ENCODE measurements at places on chromosomes 13 and 19. TPM values are rescaled to one million over a fixed set of nuclear protein-coding genes. Genes with fewer than 3 reads are reported as not detected.

GRCh38 chr13:45446181-45446580, 18.6 kb upstream of the COG3 start:
- DNase-seq, result no peak

- no peak for DNase-seq
Observed at GRCh38 chr13:46313024-46313423, 74.0 kb downstream of the RUBCNL start.

DNA sequence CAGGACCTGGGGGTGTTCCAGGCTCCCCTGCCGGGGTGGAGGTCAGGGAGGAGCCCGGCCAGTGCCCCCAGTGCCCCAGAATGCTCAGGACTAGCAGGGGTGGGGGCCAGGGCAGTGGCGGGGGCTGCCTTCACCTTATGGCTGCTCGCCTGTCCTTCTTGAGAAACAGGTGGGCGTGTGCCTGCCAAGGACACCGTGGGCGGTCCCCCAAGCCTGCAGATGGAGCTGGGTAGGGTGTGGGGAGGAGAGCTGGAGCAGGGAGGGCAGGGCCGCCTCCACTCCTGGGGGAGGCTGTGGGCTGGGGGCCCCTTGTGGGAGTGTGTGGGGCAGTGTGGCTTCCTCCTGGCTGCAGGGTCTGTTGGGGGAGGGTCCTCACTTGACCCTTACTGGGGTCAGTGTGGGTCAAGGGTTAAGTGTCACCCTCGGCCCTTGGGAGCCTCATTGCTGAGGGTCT, 160.1 kb downstream of the KDM4B start:
- peak; percentile 79 for DNase-seq

SYNGR4 gene
- not detected for total RNA-seq

CGB5 gene
- total RNA-seq, result not detected

PRODH2 gene
- total RNA-seq, result not detected

- DNase-seq, result peak; percentile 63
Observed at GRCh38 chr19:13691569-13692435, 72.5 kb upstream of the MRI1 start.

GRCh38 chr13:52737965-52738364, 1.7 kb downstream of the CNMD start:
- no peak for DNase-seq

- DNase-seq, result no peak
Observed at GRCh38 chr13:113592571-113592970, 8.0 kb downstream of the TFDP1 start.

DNA sequence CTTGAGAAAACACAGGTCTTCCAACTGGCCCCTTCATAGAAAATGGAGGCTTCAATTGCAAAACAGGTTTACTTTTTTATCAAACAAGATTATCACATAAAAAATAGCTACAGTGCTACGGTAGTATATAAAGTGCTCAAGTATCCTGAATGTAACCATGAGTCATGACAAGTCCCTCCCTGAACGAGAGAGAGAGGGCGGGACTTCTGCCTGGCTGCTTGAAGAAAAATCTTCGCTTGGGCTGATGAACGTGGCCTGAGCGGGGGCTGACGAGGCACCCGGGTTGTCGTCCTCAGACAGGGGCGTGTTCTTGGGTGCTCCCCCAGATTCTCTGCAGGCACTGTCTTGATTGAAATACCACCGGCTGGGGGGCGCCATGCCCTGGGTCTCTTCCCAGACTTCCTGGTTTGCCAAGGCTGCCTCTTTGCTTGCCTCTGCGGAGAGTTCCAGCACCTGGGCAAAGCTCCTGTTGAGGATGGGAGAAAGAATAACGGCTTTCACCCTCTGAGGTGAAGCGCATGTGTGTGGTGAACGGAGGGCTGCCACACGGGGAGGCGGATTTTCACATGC, 23.2 kb upstream of the CPAMD8 start:
- DNase-seq, result no peak

- DNase-seq, result no peak
Observed at GRCh38 chr19:7746903-7747884, at the start of gene CD209. Gene CD209, minus strand, starts transcription at chr19:7747534. Its CDS starts 23 bp downstream, at chr19:7747511.

DNA sequence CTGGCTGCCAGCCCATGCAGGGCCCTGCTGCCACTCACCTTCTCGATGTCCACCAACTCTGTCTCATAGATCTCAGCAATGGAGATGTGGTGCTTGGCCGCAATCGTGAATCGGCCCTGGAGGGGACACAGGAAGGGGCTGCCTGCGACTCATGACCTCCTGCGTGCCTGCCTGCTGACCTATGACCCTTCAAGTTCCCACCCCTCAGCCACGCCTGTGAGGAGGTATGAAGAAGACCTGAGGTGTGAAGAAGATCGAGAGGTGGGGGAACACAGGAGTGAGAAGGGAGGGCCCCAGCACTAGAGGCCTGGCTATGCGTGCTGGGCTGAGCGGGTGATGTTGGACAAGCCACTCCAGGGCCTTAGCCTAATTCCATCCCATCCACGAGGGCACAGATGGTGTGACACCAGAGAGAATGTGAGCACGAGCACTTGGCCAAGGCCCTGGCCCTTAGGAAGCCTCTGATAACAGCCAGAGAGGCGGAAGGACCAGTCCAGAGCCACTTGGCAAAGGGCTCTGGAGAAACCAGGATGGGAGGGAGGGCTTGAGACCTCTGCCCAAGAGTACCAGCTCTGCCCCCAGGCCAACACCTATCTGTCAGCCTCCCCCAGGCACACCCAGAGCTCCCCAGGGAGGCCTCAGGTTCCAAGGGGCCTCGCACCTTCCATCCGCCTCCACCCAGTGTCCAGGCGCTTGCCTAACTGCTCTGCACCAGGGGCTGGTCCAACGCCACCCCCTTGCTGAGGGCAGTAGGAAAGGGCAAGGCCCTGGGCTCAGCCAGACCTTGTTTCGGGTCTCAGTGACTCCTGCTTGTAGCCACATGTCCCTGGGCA, 9.6 kb upstream of the KPTN start:
- peak; percentile 97 for DNase-seq

- DNase-seq, result no peak
Observed at GRCh38 chr13:93420206-93420605, 193.6 kb downstream of the GPC6 start.

ZNF749 gene
- 16.3 TPM for total RNA-seq

- DNase-seq, result no peak
Observed at GRCh38 chr13:94978516-94978915, 266.2 kb upstream of the SOX21 start.

DNA sequence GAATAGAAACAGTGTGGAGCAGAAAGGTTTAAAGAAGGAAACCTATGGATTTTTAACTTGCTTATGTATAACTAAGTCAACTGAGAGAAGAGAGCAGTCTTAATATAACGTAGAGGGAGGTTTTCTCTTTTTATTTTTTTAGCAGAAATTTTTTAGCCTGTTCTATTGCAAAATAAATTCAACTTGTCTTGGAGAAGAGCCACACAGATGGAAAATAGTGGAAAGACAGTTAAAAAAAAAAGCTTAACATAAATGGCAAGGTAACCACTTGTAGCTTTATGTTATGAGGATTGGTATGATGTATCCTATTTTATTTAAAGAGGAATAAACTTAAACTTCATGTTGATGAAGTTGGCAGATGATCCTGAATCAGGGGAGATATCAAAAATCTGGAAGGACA, 312.4 kb downstream of the SHISA2 start:
- no peak for DNase-seq

DNA sequence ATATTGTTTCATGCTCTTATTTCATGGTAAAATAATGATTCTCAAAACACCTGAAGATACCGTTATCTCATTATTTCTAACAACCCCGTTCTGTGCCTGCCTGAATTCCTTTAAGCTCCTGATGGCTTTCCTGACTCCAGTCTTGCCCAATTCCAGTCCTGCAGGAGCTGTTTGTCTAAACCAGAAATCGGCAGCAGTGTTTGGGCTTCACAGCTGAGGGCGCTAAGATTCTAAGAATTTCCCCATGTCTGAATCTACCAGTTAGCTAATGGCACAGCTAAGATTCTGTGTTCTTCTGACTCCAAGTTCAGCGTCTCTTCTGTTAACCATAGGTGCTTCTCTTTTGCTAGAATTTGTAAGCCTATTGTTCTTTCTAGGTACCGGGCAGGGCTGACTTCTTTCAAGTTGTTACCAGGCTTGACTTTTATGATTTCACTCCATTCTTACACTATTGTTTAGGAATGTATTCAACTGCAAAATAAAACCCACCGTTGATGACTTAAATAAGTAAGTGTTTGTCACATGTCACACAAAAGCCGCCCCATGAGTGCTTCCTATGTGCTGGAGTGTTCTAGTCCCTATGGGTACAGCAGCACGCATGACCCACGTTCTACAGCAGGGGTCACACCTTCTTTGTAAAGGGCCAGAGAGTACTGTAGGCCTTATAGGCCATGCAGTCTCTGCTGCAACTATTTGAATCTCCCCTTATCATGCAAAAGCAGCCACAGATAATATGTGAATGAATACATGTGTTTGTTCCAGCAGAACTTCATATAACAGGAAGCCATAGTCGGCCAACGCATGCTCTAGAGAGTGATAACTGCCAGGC, 168.3 kb upstream of the RNF113B start:
- no peak for DNase-seq

DNA sequence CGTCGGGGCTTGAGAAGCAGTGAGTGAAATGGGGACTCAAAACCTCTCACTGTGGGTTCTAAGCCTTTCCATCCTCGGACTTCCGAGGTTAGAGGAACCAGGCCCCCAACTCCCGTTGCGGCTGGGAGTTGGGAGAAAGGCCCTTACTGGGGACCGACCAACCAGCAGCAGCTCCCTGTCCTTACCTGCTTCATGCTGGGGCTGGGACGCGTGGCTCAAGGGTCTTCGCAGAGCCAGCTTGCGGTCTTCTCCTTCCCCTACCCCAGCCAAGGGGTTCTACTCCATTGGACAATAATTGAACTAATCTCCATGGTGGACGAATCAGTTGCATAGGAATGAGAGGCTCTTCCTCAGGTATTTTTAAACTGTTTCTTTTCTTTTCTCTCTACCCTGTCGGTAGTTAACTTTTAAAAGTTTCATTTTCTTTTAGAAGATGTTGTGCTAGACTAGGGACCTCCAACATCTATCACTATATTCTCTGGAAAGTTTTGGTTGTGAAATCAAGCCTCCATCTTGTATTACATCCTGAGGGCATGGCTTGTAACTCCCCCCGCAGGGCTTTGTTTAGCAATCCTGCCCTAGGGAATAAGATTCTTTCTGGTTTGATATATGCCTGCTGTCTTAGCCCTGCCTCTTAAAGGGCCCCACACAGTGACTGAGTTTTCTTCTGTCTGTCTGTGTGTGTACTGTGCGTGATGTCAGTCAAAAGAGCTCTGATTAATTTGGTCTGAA, 1027.1 kb upstream of the PCDH9 start:
- DNase-seq, result no peak

PTPRH gene
- total RNA-seq, result 5.2 TPM

Measured in G401 (cell line).